Activated CD8-positive, alpha-beta memory T cell treated with anti-CD3 and anti-CD28 coated beads for 1 hour (primary cell): ENCODE measurements at places on chromosomes 5 and 9.
A peak's percentile ranks its signal among the peaks of the same experiment; 100 is the strongest.

DNA sequence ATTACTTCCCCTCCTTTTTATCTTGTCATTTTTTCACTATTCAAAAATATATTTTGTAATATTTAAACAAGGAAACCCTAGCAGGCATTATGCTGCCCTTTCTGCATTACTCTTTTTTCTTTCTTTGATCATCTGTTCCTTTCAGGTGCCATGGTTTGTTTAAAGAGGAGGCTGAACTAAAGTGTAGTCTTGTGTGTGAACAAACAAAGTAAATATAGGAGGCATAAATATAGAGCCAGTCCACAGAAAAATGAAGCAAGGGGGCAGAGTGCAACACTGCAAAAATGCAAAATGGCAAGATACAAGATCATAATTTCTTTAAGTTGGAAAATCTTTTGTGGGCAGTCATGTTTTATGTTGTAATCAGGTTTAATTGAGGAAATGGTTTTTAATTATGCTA is 947.3 kb upstream of the COX7C start:
- DNase-seq = no peak

GRCh38 chr9:9079473-9079872 is 1279.9 kb upstream of the DMAC1 start:
- no peak for DNase-seq

DNA sequence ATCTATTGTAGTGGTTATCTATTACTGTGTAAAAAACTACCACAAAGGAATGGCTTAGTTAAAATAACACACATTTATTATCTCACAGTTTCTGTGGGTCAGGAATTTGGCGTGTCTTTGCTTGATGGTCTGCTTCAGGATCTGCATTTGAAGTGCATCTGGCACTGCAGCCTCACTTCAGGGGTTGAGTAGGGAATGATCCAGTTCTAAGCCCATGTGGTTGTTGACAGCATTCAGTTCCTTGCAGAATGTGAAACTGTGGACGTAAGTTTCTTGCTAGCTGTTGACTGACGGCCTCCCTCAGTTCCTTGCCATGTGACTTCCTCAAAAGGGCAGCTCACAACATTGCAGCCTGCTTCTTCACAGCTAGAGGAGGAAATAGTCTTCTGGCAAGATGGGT is 2.1 kb upstream of the OGN start:
- peak; percentile 2 for DNase-seq

GRCh38 chr5:55331321-55331720 is 23.5 kb downstream of the MTREX start:
- DNase-seq = no peak

GRCh38 chr5:117892360-117892759 is 1096.0 kb downstream of the DTWD2 start:
- DNase-seq = no peak

GRCh38 chr5:52989025-52989780 is at the start of gene ITGA2:
Gene ITGA2, plus strand, starts transcription at chr5:52989352. Its CDS starts 117 bp downstream, at chr5:52989469.
- peak; percentile 5 for DNase-seq

DNA sequence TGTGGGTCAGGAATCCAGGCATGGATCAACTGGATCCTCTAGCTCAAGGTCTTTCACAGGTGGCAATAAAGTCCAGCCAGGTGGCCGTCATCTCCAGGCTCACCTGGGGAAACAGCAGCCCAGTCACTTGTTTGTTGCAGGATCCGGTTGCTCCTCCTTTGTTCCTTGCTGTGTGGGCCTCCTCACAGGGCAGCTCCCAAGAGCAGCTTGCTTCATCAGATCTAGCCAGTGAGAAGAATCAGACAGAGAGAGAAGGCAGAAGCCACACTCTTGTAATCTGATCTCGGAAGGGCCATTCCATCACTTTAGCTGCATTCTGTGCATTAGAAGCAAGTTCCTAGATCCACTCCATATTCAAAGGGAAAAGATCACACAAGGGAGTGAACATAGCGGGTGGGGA is 3.2 kb upstream of the HSD17B3 start:
- DNase-seq = no peak

DNA sequence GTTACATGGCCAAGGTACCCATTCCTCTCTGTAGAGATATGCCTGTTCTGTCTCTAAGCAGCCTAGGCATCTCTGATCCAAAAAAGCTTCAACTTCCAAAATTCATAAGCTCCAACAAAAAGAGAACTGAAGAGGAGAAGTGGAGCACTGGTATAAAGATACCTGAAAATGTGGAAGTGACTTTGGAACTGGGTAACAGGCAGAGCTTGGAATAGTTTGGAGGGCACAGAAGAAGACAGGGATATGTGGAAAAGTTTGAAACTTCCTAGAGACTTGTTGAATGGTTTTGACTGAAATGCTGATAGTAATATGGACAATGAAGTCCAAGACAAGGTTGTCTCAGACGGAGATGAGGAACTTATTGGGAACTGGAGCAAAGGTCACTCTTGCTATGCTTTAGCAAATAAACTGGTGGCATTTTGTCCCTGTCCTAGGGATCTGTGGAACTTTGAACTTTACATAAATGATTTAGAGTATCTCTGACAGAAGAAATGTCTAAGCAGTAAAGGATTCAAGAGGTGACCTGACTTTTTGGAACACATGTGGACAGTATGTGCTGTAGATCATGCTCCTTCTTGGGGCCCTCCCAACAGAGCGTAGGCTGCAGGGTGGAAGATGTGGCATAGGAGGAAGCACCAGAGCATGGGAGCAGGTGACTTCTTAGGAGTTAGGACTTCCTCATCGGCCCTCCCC is 162.2 kb upstream of the TRIM32 start:
- DNase-seq = no peak

DNA sequence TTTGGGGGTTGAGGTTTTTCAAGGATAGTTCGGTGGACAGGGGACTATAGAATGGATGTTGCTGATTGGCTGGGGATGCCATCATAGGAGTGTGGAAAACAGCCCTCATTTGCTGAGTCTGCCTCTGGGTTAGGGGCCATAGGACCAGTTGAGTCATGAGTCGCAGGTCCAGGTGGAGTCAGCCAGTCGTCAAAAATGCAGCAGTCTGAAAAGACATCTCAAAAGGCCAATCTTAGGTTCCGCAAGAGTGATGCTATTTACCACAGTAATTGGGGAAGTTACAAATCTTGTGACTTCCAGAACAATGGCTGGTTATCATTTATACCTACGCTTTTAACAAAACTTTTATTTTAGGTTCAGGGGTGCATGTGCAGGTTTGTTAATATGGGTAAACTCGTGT is 276.0 kb upstream of the DMRT1 start:
- no peak for DNase-seq

GRCh38 chr5:172482156-172483020 is 28.1 kb upstream of the SH3PXD2B start:
- no peak for DNase-seq

- DNase-seq = no peak
Measured at GRCh38 chr9:126261584-126262356, 64.9 kb upstream of the MVB12B start.

- DNase-seq = no peak
Measured at GRCh38 chr5:113085880-113086409, 109.3 kb downstream of the DCP2 start.

GRCh38 chr5:114332925-114333324 is 28.9 kb upstream of the KCNN2 start:
- DNase-seq = no peak

DNA sequence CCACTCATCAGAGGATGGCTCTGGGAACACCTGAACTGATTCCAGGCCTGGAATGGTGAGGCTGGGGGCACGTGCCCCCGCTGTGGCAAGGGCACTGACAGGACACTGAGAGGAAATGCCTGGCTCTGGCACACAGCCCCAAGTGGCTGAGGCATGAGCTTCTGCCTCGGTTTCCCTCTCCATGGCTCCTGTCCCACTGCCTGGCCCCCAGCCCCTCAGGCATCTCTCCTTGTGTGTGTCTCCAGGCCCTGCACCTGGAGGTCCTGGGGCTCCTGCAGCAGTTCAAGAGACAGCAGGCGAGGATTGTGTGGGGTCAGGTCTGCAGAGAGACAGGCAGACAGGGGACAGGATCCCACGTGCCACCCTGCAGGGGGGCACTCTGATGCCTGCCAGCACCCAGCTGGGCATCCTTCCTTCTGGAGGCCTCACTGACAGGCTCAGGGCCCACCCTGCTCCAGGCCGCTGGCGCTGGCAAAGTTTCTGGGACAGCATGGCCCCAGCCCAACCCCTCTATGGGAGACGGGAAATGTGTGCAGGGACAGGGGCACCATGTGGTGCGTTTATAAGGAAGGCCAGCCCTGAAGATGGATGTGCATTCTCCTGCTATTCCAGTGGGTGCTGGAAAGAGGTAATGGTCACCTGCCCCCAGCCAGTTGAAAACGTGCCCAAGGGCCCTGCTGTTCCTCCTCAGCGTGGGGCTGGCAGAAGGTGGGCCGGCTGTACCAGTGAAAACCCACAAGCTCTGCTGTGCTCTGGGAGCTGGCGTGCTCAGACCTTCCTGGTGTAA is 66.0 kb downstream of the RASGEF1C start:
- no peak for DNase-seq

DNA sequence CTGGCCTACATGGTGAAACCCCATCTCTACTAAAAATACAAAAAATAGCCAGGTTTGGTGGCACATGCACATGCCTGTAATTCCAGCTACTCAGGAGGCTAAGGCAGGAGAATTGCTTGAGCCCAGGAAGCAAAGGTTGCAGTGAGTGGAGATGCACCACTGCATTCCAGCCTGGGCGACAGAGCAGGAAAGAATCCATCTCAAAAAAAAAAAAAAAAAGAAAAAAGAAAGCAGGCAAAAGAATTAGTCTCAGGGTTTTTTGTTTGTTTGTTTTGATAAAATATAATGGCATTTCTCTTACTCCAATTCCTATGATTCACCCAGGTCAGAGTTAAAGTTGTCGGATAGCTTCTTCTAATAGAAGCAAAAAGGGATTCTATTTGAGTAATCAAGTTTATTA is 67.0 kb upstream of the ATG10 start:
- no peak for DNase-seq

GRCh38 chr5:100456615-100457014 is 78.6 kb upstream of the FAM174A start:
- no peak for DNase-seq

GRCh38 chr9:78788101-78788500 is 491.2 kb downstream of the PSAT1 start:
- DNase-seq = no peak

DNA sequence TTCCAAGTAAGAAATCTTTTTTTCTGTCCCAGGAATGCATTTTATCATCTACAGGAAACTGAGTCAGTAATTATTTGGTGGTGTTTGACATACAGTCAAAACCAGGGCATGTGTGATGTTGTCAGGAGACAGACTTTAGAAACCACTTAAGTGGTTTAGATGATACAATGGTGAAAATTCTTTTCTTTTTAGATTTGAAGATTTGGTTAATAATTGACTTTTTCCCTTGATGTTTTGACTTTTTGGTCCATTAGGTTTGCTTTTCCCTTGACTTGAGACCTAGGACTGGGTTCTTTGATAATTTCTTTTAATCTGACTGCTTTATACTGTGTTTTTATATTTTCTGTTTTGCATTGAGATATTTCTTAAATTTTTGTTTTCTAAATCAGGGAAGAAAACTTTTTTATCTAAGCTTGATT is 85.2 kb downstream of the RASGRF2 start:
- DNase-seq = no peak

- DNase-seq = no peak
Measured at GRCh38 chr9:27432308-27432707, 91.8 kb upstream of the IFNK start.

DNA sequence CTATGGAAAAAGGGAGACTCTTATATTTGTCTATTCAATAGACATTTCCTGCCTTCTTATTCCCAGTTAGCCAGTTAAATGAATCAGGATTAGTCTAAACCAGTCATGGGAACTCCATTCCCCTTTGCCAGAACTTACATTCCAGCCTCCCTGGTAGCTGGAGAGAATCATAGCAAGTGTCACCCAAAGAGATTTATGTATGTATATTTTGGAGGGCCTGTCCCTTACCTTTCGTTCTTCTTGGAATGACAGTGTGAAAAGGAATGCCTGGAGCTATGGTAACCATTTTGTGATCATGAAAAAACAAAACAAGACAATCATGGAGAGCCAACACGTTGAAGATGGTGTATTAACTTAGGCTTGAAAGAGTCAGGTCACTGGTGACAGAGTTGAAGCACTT is 627.7 kb downstream of the CCDC171 start:
- no peak for DNase-seq

DNA sequence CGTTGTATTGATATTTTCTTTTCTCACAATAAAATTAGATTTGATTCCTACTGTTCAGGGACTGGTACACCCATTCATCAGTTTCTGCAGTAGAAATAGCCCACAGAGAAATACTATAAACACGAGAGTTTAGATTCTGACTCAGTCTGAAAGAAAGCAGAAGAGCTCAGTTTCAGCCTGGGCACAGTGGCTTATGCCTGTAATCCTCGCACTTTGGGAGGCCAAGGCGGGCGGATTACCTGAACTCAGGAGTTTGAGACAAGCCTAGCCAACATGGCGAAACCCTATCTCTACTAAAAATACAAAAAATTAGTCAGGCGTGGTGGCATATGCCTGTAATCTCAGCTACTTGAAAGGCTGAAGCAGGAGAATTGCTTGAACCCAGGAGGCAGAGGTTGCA is 8.6 kb downstream of the ITK start:
- DNase-seq = no peak

DNA sequence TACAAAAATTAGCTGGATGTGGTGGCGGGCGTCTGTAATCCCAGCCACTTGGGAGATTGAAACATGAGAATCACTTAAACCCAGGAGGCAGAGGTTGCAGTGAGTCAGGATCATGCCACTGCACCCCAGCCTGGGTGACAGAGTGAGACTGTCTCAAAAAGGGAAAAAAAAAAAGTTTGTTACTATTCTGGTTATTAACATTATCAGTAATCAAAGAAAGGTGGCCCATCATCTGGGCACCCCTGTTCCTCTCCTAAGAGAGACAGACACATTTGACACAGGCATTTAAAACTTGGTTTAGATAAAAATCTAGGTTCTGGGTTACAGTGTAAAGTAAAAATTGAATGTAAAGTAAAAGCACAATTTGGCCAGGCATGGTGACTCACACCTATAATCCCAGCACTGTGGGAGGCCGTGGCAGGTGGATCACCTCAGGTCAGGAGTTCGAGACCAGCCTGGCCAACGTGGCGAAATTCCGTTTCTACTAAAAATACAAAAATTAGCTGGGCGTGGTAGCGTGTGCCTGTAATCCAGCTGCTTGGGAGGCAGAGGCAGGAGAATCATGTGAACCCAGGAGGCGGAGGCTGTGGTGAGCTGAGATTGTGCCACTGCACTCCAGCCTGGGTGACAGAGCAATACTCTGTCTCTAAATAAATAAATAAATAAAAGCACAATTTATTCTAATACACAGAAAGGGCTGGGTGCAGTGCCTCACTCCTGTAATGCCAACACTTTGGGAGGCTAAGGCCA is 16.7 kb upstream of the PHYHD1 start:
- no peak for DNase-seq

GRCh38 chr5:142186857-142187594 is 78.4 kb downstream of the NDFIP1 start:
- DNase-seq = no peak
